ENCODE measurements at places on chromosomes 12 and 14.

GRCh38 chr12:51822956-51823355, 25.6 kb downstream of the FIGNL2 start:
- DNase-seq, result no peak

DNA sequence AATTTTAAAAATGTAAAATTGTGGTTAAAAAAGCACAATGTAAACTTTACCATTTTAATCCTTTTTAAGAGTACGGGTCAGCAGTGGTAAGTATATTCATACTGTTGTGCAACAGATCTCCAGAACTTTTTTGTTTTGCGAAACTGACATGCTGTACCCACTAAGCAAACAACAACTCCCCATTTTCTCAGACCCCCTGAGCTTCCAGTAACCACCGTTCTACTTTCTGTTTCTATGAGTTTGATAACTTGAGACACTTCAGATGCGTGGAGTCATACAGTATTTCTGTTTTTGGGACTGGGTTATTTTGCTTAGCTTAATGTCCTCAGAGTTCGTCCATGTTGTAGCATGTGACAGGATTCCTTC, 38.0 kb downstream of the CHST11 start:
- no peak for DNase-seq

DNA sequence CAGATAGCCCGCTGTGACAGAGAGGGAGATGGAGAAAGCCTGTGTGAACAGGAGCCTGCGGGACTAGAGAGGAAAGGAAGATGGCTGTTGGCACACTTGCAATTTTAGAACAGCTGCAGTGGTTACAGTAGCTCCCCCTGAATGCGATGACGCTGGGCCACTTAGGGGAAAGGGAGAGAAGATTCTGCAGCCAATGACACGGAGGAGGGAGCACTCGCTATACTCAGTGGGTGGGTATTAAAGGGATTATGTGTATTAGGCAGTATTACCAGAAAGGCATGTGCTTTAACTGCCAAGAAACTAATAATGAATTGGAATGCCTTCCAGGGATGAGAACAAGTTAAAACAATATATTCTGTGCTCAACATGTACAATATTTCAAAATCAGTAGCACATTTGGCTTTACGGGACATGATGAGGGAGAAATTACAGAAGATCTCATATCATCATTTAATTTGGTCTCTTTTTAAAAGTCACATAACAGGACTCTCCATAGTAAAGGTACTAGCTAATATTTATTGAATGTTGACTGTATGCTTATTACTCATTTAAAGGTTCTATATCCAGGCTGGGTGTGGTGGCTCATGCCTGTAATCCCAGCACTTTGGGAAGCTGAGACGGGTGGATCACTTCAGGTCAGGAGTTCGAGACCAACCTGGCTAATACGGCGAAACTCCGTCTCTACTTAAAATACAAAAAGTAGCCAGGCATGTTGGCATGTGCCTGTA, 35.9 kb upstream of the FOS start:
- no peak for DNase-seq

DNA sequence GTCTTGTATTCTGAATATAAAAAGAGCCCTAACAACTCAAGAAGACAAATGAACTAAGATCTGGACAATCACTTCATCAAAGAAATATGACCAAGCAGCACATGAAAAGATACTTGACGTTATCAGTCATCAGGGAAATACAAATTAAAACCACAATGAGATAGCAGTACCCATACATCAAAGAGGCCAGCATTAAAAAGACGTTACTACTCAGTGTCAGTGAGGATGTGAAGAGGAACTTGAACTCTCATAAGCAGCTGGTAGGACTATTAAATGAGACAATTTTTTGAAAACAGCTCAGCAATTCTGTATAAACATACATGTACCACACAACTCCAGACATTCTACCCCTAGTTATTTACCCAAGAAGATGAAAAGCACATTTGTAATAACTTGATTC, 55.9 kb downstream of the FERMT2 start:
- DNase-seq, result no peak

- DNase-seq, result no peak
Observed at GRCh38 chr12:69196302-69197288, 42.8 kb upstream of the CPSF6 start.

GRCh38 chr12:50825372-50825838, 17.3 kb upstream of the TMPRSS12 start:
- no peak for DNase-seq

GRCh38 chr14:56841611-56842010, 31.3 kb upstream of the OTX2 start:
- DNase-seq, result no peak

DNA sequence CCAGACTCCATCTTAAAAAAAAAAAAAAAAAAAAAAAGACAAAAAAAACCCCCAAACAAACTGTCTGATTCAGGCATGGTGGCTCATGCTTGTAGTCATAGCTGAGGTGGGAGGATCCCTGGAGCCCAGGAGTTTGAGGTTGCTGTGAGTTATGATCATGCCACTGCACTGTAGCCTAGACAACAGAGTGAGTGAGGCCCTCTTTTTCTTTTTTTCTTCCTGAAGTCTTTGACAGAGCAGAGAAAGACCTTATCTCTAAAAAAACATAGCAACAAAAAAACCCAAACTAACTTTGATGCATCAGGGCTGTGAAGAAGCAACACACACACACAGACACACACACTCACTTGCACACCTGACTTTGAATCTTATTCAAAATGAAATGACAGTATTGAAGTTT, 7.7 kb upstream of the AMN1 start:
- no peak for DNase-seq

DNA sequence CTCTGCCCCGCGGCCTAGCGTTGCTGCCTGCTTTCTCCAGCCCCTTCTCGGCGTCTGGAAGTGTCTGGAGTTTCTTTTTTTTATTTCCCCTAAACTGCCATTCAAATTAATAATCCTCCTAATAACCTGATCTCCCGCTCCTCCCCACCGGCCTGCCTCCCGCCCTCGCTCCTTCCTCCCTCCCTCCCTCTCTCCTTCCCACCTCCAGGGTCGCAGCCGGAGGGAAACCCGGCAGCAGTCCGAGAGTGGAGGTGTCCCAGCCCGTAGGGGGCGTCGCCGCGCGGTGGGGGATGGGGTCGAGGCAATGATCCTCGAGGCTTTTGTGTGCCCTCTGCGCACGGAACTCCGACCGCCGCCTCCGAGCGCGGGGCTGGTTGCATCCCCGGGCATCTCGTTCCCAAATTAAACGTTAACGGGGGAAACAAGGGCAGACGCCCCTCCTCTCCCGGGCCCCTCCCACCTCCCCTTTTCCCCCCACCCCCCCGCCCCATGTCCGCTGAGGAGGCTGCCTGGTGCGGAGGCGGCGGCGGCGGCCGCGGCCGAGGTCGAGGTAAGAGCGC, 1.0 kb upstream of the SOCS2 start:
- DNase-seq, result peak; percentile 63

DNA sequence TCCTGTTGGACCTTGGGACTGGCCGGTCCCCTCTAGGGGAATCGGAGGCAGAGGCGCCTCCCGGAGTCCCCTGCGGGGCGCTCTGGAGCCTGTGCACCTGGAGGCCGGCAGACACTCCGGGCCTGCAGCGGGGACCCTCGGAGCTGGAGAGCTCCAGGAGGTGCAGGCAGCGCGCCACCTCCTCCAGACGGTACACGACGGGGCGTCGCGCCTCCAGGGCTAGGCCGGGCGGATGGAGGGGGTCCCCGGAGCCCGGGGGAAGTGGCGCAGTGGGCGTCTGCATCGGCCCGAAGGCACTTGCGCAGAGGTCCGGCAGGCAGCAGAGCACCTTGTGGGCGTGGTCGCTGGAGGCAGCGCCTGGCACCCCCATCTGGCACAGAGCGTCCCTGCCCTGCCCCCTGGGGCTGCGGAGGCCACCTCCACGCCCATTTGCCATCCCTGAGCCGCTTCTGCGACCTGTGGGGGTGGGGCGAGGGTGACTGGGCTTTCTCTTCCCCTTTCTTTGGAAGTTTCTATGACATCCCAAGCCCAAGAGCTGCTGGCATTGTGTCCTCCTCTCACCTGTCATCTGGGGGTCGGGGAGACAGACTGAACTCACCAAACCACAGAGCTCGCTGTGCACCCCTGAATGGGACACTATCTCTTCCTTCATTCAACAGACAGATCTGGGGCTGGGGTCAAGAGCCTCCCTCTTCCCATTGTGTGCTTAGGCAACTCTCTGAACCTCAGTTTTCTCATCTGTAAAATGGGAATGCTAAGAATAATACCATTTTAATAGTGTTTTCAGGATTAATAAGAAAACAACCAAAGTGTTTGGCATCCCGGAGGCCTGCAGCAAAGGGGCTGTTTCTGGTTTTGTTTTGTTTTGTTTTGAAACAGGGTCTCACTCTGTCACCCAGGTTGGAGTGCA, 37.5 kb upstream of the CORO1C start:
- DNase-seq, result peak; percentile 74

DNA sequence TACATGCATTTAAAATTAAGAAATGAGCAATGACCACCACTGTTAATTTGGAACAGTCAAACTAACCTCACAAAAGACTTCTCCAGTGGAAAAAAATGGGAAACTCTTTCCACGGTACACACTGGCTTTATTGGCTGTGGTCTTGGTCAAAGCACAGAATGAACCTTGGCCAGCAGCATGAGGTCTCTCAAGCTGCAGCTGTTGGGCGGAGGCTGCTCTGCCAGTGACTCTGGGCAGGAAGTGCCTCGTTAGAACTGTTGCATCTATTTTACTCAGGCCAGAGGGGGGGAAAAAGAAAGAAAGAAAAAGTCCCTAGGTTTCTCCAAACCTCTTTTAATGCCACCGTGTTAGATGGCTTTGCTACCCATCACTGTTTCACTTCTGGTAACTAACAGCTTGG, 279.8 kb upstream of the DIO2 start:
- peak; percentile 12 for DNase-seq

- DNase-seq, result no peak
Observed at GRCh38 chr12:57837864-57838562, 8.5 kb downstream of the CTDSP2 start.

- peak; percentile 29 for DNase-seq
Observed at GRCh38 chr14:64801800-64802199, 77.9 kb downstream of the SPTB start.

DNA sequence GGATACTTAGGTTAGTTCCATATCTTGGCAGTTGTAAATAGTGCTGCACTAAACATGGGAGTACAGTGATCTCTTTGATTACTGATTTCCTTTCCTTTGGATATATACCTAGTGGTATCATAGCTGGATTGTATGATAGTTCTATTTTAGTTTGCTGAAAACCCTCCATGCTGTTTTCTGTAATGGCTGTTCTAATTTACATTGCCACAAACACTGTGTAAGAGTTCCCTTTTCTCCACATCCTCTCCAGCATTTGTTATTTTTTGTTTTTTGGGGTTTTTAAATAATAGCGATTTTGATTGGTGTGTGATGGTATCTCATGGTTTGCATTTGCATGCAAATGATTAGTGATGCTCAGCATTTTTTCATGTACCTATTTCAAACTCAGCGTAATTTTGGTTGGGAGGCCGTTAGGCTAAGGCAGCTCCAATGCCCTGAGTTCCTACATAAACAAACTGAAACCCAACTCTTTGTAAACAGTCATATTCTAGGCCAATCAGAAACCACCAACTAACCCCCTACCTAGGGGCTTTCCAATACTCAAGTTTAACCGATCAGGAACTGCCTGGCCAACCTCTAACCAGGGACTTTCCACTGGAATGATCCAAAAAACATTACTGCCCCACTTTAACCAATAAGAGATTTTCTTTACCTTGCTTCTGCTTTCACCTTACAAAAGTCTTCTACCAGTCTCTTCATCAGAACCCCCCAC, 171.6 kb downstream of the FBXL14 start:
- no peak for DNase-seq

GRCh38 chr12:50567926-50568325, 63.1 kb downstream of the DIP2B start:
- DNase-seq, result no peak

- DNase-seq, result no peak
Observed at GRCh38 chr14:104366931-104367865, 212.4 kb upstream of the C14orf180 start.

DNA sequence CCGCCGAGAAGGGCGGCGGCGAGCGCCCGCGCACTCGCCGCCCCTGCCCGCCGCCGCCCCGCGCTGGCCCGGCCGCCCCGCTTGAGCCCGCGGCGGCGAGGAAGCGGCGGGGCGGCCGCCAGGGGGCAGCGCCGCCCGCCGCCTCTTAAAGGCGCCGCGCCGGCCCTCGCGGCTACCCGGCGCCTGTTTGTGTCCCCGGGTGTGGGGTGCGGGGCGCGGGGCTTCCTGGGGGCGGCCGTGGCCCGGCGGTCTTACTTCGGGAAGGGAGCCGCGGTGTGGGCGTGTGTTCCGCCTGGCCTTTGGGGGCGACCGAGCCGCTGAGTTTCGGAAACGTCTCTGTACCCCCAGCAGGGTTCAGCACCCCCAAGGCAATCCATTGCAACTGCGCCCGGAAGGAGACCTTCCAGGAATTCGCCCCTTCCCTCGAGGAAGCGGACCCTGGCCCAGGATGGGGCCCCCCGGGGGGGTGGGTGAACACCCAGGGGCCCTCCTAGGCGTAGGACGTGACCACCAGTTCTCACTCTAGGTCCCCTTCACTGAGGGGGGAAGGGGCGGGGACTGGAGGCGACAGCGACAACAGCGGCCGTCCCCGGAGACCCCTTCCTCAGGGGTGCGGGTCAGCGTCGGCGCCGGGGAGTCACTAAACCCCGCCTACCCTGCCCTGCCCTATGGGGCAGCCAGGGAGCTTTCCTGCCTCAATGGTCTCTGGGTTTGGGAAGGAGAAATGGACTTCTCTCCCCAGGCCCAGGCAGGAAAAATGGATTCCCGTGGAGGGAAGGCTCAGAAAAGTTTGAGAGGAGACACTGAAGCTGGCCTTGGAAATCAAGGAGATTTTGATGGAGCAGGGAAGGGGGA, at the start of gene ITPK1:
Gene ITPK1, minus strand, starts transcription at position 105 of the 855 bp plus-strand sequence. CDS start 762 bp downstream, outside the sequence.
- peak; percentile 74 for DNase-seq

DNA sequence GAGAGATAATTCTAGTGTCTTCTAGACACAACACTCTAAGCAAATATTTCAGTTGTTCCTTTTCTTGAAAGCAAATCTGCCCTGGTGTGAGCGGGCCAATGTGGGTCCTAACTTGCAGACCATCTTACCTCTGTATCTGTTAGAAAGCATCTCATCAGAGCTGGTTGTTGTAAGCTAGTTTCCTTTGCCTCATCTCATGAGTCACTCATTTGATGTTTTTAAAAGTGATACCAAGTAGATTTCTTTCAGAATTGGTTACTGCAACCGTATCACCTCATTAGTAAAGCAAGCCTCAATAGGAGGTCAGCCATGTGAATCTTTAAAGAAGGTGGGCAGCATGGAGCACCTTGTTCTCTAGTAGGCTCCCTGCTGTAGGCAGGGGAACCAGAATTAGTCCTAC, 78.6 kb downstream of the DAAM1 start:
- no peak for DNase-seq

- DNase-seq, result no peak
Observed at GRCh38 chr12:129378496-129378895, 525.2 kb downstream of the GLT1D1 start.

DNA sequence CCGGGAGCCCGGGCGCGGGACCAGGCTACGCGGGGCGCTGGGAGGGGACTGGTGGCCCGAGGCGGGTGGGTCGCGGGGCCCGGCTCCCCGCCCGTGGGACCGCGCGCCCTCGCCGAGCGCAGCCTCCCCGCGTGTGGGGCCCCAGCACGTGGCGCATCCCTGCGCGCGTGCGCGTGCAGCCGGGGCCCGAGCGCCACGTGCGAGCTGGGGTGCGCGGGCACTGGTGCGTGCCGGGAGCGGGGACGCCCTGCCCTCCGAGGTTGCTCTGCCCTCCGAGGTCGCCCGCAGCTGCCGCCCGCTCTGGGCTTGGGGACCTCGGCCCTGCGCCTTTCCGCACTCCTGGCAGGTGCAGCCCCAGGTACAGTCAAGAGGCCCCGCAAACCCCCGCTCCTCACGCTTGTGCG, 365 bp upstream of the CCDC88C start:
- DNase-seq, result no peak
